ENCODE measurements at places on chromosomes 5 and 9.

DNA sequence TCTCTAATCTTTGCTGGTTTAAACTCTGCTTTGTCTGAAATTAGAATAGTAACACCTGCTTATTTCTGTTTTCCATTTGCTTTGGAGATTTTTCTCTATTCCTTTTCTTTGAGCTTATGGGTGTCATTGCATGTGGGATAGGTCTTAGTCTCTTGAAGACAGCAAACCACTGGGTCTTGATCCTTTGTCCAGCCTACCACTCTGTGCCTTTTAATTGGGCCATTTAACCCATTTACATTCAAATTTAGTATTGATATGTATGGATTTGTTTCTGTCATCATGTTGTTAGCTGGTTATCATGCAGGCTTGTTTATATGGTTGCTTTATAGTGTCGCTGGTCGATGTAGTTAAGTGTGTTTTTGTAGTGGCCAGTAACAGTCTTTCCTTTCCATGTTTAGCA, 914.7 kb downstream of the MAT2B start:
- DNase-seq: no peak

DNA sequence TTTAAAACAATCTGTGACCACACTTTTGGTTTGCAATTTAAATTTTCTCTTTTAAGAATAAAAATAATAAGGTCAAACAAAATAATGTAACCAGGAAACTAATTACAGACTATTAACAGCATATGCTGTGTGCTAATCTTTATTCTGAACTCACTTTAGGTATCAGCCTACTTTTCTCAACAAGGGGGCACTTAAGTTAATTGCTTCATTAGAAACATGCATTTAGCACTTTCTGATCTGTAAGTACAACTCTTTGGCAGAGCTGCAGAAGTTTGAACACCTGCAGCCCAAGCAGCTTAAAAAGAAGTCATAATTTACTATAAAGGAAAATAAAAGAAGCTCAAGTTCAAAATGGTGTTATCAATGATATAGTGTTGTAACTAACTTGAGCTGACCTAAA, 21.7 kb downstream of the XRCC4 start:
- no peak for DNase-seq

DNA sequence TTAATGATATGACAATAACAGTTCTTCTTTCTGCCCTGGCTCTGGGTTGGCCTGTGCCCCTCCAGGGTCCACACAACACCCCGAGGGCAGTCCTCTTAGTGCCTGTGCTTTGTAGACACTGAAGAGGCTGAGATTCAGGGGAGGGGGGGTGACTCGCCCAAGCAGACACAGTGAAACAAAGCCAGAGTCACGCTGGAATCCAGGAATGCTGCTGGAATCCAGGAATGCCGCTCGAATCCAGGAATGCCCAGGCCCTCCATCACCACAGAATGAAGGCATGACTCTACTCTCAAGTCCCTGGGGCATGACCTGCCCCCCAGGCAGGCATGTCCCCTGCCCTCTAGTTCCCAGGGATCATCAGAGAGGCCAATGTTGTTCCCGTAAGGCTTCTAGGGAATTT, 73.1 kb downstream of the LRSAM1 start:
- no peak for DNase-seq

DNA sequence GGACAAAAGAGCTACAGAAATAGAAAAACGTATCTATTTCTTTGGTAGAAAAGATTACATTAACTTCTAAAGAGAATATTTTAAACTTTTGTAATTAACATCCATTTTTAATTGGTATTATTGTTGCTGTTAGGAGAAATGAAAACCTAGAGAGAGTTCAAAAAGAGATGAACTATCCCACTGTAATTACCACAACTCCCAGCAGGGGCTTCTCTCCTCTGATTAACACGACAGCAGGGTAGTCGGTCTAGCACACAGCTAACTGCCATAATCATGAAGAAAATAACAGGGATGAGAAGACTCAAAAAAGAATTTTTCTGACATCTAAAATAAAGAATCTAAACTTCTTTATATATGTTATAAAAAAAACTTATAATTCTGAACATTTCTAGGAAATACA, 86.2 kb upstream of the CDH9 start:
- DNase-seq: no peak

- no peak for DNase-seq
These were observed 306.0 kb upstream of the SEMA6A start for GRCh38 chr5:116880601-116881000.

GRCh38 chr5:56269216-56269927, 36.2 kb upstream of the ANKRD55 start:
- DNase-seq: no peak

GRCh38 chr5:148796936-148797335, 29.5 kb upstream of the ADRB2 start:
- DNase-seq: no peak

DNA sequence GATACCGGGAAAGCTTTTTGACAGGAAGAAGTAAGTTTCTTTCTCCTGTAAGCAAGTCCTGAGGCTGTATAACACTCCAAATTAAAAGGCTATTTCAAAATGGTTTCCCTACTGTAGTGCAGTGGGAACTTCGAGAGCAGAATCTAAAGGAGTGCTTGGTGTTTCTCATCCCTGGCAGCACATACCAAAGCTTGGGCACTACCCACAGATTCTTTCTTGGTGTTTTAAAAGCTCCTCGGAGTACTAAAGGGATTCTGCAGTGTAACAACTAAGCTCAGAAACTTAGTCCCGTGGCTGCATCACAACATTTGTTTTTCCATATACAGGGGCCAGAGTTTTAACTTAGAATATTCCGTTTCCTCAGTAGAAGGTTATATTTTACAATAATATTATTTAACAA, 5.6 kb upstream of the APC start:
- no peak for DNase-seq

- DNase-seq: no peak
These were observed 161.3 kb downstream of the ZNF608 start for GRCh38 chr5:124584991-124585715.

GRCh38 chr9:33868440-33868973, 51.5 kb downstream of the UBE2R2 start:
- no peak for DNase-seq

DNA sequence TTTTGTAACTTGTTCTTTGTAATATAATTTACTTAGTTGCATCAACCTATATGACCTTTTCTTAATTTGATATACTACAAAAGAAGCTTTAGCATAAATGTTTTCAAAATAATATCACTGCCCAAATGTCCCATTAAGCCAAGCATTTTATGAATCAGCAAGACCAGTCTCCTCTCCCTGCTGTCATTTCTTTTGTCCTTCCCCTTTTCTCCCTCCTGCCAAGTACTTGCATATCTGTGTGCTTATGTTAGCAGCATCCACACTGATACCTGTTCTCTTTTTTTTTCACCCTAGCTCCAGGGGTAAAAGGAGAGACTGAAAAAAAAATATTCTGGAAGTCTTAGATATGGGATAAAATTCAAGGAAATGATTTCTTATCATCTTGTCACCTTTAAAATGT, 69.7 kb downstream of the ZSWIM6 start:
- no peak for DNase-seq

GRCh38 chr5:111266491-111266890, 42.3 kb downstream of the CAMK4 start:
- DNase-seq: no peak
